GM19239 (cell line): ENCODE measurements at places on chromosomes 11 and 22.

DNA sequence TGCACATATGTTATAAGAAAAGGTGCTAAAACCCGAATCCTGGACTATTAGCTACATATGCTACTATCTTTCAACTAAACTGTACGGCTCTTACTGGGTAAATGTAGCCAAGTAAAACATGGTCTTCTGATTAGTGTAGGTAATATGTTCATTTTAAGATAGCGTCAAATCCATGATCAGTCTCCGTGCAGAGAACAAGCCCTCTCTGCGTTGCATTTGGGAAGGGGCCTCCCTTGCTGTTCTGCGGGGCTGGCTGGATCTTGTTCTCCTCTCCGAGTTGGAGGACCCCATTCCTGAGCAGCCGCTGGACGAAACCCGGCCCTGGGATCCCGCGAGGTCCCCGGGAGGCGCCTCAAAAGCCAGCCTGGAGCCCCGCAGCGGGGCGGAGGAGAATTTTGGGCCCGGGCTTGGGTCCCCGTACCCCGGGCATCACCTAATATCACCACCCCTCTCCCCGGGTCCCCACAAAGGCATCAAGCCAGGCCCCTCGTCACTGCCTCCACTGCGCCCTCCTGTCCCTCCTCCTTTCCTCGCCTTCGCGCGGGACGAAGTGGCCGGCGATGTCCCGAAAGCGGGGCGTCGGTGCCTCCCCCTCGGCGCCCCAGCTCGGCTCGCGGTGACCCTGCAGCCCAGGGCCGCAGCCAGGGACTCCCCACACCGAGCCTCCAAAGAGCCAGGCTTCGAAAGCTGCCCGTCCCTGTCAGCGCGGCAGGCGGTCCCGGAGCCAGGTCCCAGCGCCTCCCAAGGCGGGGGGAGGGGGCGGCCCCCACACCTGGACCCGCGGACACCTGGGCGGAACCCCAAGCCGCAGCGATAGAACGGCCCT is 54.5 kb upstream of the FBXO3 start:
- DNase-seq, result no peak

- DNase-seq, result no peak
Measured at GRCh38 chr11:82994604-82995230, 77.0 kb downstream of the RAB30 start.

DNA sequence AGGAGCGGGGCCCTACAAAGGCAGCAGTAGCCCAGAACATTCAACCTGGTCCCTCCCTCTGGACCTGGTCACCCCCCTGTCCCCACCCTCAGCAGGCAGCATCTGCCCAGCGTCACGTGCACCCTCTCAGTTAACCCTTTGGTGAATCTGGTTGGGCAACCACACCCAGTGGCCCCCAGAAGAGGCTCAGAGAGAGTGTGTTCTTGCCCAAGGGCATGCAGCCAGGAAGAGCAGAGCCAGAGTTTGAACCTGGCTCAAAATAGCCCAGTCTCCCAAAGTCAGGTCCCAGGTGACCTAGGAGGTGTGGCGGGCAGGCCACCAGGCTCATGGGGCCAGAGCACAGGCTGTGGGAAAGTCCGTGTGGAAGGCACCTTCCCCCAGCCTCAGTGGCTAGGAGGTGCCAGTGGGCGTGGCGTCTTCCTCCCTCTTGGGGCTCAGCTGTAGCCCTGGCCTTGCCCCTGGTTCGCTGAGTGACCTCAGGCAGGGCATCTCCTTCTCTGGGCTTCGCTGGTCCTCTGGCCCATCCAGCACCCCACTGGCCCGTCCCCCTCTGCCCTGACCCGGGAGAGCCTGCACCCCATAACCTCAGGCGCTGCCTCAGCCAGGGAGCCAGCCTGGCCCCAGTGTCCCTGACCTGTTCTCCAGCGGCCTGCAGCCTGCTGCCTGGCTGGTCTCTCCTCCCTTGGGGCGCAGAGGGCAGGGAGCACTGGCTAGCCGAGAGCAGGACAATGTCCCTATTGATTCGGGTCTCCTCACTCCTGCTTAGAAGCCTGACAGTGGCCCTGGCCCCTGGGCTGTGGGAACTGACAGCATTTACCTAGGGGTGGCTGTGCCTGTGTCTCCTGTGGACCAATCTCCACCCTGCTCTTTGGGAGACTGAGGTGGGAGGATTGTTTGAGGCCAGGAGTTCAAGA is 7.0 kb downstream of the ALDH3B1 start:
- DNase-seq, result no peak

- DNase-seq, result no peak
Measured at GRCh38 chr11:95576146-95576845, 213.3 kb downstream of the FAM76B start.

DNA sequence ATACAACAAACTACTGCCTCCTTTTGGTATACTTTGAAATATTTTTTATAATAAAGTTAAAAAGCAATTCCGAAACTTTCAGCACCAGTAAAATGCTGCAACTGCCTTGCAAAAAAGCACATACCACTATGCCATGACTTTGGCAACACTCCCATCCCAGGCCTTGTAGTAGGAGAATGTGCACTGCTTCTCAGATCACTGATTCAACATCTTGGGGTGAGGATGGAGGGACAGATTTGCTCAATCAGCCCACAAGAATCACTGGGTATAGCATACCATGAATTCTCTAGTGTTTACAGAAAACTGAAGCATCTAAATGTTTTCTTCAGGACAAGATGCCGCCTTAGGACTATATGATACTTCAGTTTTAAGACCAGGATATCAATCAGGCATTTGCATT is 14.9 kb downstream of the EIF4ENIF1 start:
- DNase-seq, result no peak

- no peak for DNase-seq
Measured at GRCh38 chr11:44213148-44213547, 96.8 kb downstream of the ALX4 start.

DNA sequence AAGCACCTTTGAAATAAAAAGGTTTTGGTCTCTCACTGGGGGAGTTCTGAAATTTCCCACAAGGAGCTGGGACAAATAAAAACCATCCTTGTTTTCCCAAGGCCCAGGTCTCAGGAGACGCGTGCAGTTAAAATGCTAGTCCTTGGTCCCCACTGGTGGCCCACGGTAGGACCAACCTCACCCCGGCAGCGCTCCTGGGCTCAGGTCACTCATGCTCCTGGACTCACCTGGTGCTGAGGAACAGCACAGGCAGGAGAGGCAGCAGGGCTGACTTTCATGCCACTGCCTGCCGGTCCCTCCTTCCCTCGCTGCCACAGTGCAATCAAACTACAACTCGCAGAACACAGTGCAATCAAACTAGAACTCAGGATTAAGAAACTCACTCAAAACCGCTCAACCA is 356.8 kb upstream of the CCDC179 start:
- DNase-seq, result no peak

DNA sequence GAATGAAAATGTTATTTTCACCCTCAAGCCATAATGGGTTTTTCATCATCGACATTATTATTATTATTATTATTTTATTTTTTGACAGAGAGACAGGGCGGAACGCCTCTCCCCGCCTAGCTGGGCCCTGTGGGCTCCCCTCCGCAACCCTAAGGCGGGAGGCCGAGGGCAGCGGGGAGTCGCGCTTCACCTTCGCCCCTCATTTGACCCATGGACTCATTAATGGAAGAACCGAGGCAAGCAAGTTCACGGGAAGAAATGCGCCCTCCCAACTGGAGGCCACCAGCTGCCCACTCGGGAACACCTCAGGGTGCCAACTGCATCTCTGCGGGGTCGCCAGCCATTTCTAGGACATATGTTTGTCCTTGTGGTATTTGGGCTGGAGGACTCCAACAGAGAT is 115.3 kb upstream of the KIRREL3 start:
- DNase-seq, result no peak

- DNase-seq, result no peak
Measured at GRCh38 chr11:96311120-96311568, 31.9 kb downstream of the MAML2 start.

GRCh38 chr11:44976576-44976975 is 25.9 kb upstream of the TP53I11 start:
- DNase-seq, result no peak

DNA sequence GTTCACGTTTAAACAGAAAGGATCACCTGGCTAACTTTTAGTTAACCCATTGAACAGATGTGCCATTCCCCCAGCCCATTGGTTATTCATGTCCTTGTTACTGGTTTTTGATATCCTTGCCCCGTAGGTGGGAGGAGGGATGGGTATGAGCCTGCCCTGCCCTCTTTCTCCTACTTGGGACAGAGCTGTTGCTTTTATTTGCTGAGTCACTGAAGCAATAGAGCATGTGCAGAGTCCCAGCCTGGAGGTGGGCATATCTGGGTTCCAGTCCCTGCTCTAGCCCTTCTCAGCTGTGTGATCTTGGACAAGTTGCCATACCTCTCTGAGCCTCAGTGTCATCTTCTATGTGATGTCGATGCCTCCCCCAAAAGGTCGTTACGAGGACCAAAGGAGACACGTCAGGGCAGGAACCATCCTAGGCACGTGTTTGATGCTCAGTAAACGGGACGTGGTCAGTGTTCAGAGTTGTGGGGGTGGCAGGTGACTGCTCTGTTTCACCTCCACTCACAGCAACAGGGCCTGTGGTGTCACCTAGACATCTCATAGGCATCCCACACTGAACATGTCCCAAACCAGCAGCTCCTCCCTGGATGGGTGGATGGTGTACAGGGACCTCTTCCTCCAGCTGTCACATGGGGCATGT is 61.0 kb downstream of the BMAL1 start:
- no peak for DNase-seq

- DNase-seq, result no peak
Measured at GRCh38 chr11:46977038-46977813, 40.7 kb downstream of the CSTPP1 start.

DNA sequence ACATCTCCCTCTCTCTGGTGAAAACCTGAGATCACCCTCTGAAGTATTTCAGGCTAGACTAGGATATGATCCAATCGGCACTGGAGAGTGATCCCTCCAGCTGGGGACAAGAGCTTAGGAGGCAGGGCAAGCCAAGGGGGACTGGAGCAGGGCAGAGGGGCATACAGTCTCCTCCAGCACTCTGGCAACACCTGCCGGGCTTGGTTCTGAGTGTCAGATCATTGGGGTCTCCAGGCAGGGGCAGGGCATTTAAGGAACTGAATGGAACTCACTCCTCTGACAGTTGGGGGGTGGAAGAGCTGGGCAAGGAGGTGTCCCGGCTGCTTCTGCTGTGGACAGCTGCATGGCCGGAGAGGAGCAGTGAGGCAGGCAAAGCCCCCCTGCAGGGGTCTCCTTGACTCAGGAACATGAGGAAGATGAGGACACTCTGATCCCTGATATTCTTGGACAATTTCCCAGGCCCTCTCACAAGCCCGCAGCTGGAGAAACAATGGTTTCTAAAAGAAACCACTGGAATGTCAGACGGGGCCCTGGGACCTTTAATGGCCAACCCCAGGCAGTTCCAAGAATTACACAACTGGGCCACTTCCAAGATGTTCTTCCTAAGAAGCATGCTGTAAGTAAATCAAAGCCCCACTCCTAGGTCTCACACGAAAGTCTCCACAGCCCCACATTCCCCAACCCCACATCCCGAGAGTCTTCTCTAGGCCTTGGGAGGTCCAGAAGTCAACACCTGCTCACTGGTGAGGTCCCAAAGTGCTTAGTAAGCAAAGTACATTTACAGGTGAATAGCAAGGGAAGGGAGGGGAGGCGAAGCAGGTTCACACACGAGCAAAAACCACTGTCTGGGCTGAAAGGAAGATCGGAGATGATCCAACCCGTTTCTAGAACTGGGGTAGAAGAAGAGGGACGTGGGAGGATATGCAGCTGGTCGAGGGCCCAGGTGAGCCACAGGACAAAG is 1.2 kb upstream of the CCDC86 start:
- no peak for DNase-seq

GRCh38 chr11:117502015-117502778 is 174.5 kb downstream of the CEP164 start:
- no peak for DNase-seq

DNA sequence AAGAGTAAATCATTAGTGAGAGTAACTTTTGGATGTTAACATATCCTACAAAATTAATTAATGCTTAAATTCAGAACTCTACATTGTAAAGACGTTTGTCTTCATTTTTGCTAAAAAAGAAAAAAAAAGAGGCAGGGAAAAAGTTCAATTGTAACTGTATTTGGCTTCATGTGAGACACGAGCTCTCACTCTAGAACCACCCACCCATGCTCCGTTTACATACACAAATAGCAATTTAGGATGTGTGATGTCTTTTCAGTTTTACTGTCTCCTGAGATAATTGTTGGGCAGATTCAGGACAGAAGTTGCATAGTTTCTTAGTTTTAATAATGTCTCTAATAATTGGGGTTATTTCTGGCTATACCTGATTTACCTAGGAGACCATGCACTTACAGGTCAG is 248.6 kb downstream of the AASDHPPT start:
- DNase-seq, result no peak
